ENCODE measurements at places on chromosomes 2 and 18. TPM values are rescaled to one million over a fixed set of nuclear protein-coding genes. Genes with fewer than 3 reads are reported as not detected.

- no peak for DNase-seq
These were observed 37.0 kb upstream of the MEP1B start for GRCh38 chr18:32152705-32153448.

DNA sequence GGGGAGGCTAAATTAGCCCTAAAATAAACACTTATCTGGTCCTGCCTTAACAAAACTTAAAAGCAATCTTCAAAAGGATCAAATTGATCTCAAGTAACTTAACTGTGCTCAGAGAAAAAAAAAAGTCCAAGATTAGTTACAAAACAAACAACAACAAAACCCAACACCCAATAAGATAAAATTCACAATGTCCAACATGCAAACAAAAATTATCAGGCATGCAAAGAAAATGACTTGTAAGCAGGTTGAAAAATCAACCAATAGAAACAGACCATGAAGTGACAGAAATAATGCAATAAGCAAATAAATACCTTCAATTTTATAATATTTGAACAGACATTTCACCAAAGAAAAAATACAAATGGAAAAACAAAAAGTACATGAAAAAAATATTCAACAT, 4.0 kb upstream of the REEP1 start:
- DNase-seq: no peak

The GDF7 gene
- not detected for total RNA-seq

- DNase-seq: no peak
These were observed 55.2 kb downstream of the CIB4 start for GRCh38 chr2:26585966-26586365.

The QPCT gene
- 26.4 TPM for total RNA-seq

GRCh38 chr18:50372743-50373142, 2.1 kb upstream of the SKA1 start:
- DNase-seq: no peak

GRCh38 chr2:97645112-97645694, 659 bp upstream of the COX5B start:
- DNase-seq: no peak

DNA sequence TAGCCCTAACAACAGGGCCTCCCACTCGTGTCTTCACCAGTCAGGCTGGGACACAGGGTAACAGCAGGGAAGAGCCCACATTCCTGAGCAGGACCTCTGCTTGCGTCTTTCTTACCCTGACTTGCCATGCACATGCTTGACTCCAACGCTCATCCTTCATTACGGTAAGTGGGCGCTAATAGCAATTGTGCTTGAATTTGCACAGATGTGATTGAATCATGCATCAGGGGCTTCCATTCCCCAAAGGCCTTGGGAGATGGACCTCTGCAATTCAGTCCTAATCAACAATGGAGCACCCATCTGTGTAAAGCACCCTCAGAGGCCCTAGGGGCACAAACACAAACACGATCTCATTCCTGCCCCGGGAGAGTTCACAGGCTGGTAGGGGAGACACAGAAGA, 13.5 kb downstream of the TEX51 start:
- DNase-seq: no peak

- no peak for DNase-seq
These were observed 83.3 kb upstream of the APCDD1 start for GRCh38 chr18:10371165-10371564.

GRCh38 chr2:129737660-129738527, 241.6 kb upstream of the RAB6C start:
- no peak for DNase-seq

DNA sequence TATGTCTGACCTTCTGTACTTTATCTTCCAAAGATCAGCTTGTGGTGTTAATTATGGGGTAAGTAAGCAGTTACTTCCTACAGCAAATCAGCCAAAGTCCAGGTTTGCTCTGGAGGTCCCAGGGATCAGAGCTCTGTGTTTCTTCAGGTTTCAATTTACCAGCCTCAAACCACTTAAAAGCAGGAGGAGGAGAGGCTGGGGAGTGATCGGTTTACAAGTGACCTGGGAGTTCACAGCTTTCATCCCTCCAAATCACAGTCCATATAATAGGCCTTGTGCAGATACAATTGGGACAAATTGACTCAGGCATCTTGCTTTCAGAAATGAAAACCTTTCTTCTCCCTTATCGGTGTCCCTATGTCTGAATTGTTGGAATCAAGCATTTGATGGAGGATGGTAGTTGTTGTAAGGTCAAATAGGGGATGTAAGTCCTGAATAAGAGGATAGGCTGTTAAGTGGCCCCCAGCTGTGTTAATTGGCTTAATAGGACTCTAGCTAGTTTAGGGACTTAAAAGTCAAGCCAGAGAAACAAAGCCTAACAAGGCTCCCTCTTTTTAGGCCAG, 188.0 kb upstream of the NT5C1B start:
- no peak for DNase-seq

GRCh38 chr18:57352271-57352701, at the start of gene ST8SIA3:
TSS of gene ST8SIA3 (plus strand) at chr18:57352557. CDS start at chr18:57352847, 290 bp downstream.
- DNase-seq: no peak

- DNase-seq: peak; percentile 56
These were observed 235.0 kb downstream of the CAMKMT start for GRCh38 chr2:44596537-44597320.

- DNase-seq: no peak
These were observed 26.4 kb upstream of the ZNF532 start for GRCh38 chr18:58838165-58838860.

- DNase-seq: no peak
These were observed 98.2 kb upstream of the B3GNT7 start for GRCh38 chr2:231297108-231297908.

- no peak for DNase-seq
These were observed 1103.9 kb upstream of the KLHL29 start for GRCh38 chr2:22281033-22281432.

GRCh38 chr18:49638891-49639557, 77.2 kb downstream of the LIPG start:
- no peak for DNase-seq

DNA sequence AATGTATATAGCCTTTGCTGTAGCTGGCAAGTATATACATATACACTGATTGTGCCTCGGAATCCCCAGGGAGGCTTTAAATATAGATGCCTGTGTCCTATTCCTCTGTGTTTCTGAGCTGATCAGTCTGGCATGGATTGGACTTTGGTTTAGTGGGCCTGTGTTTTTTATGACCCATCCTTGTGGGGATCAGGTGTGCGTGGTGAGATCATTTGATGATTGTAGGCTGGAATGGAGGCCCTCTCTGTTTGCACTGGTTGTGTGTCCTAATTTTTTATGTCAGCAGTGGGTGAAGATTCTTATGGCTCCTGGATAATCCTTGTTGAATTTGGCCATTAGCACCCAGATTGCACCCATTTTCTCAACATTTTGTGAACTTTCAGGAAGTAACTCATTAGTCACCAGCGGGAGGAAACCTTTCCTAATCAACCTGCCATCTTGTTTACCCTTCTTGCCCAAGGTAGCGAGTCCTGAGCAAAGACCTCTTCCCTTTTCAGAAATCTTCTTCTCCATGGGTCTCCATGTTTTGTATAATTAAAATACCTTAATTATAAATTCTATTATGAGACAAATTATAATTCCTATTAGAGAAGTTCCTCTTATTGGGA, 75.8 kb downstream of the UGGT1 start:
- no peak for DNase-seq

- DNase-seq: no peak
These were observed 179.2 kb downstream of the SETBP1 start for GRCh38 chr18:44859751-44860439.

DNA sequence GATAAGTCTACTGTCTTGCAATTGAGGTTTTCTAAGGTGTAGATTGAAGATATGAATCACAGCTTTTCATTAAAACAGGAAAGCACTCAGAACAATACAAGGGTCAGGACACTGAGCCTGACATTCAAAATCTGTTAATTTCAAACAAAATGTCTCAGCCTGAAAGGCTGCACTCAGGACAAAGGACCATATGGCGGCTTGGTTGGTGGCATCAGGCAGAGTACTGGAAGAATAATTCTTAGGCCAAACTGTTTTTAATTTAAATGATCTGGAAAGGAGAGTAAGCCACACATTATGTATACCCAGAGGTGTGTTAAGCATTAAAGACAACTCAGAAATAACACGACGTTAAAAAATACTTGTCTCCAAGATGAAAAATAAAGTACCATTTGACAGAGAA, 85.9 kb downstream of the SKA1 start:
- no peak for DNase-seq

DNA sequence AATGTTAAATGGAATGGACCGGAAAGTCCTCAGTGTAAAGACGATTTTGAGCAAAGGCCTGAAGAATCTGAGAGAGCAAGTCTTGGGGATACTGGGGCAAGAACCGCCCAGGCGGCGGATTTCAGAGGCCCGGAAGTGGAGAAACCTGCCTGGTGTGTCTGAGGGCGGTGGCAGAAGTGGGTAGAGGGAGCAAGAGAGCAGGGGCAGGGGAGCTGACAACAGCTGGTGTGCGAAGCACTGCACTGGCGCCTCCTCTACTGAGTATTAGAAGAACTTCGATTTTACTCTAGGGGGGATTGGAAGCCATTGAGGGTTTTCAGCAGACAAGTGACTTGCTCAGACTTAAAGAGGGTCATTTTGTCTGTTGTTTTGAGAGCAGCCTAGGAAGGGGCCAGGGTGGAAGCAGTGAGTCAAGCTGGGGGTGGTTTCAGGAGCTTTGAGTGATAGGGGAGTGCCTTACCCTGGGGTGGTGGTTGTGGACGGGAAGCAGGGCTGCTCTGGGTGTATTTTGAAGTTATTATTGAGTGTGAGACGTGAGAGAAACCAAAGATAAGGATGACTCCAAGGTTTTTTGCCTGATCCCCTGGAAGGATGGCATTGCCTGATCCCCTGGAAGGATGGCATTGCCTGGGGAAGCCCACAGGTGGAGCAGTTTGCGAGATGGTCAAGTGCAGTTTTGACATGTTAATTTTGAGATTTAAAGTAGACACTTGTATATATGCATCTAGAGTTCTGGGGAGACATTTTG, 52.5 kb downstream of the ZNF236 start:
- DNase-seq: no peak

GRCh38 chr2:182929972-182930371, 63.5 kb upstream of the FRZB start:
- DNase-seq: no peak

DNA sequence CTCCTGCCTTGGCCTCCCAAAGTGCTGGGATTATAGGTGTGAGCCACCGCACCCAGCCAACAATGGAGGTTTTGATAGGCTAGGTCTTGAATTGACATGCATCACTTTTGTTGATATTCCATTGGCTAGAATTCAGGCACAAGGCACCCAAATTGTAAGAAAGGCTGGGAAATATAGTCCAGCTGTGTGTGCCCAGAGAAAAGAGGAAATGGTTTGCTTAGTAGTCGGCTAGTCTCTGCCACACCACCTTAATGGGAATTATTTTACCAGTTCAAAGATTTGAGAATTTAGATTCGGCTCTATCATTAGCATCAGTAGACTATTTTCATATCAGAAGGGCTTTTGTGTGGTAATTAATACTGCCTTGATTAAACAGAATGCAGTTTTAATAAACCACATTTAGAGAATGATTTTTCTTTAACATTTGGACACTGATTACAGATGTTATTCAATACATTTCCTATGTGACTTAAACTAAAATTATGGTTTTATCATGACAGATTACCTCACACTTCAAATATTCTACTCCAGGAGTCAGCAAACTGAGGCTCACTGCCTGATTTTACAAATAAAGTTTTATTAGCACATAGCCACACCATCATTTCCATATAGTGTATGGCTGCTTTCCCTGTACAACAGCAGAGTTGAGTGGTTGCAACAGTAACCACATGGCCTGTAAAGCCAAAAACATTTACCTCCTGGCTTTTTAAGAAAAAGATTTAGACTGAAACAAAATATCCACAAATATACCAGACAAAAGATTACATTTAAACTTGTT, 27.4 kb downstream of the DBI start:
- DNase-seq: no peak

DNA sequence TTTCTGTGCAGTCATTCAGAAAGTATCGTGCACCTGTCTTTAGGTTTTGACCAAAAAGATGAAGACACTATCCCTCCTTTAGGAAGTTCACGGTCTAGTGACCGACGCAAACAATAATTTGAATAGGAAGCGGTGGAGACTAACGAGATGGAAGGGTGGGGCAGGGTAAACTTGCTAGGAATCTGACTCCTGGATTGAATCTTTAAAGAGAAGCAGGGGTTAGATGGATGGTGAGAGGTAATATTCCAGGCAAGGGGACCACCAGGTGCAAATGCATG, 651 bp upstream of the TXNL1 start:
- DNase-seq: no peak

DNA sequence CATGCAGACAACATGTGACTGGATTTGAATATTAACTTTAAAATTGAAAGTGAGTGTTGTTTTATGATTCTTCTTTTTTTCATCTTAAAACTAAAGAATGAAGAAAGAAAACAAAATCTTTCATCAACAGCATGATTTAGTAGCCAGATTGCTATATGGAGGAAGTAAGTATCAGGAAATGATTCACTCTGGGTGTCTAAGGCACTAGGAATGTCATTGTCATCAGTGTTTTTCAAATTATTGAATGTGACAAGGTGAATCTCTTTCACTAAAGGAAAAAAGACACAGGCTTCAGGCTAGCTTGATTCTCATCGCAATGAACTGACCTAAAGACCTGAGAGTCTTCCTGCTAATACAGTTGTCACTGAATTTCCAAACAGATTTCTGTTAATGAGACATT, 430.1 kb downstream of the FBXO15 start:
- no peak for DNase-seq

The CHST10 gene
- total RNA-seq: 18.1 TPM

The SERPINB11 gene
- not detected for total RNA-seq

- no peak for DNase-seq
These were observed 15.0 kb upstream of the ZNF407 start for GRCh38 chr18:74582642-74583041.

DNA sequence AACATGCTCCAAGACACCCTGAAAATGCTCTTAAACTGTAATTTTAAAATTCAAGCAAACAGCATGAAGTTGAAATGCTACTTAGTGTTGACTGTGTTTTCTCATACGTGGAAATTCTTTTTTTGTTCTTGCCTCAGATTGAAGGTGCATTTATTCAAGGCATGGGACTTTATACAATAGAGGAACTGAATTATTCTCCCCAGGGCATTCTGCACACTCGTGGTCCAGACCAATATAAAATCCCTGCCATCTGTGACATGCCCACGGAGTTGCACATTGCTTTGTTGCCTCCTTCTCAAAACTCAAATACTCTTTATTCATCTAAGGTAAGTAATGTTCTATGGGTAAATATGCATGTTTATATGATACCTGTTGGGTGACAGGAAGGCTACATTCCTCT, 82.7 kb downstream of the AOX1 start:
- DNase-seq: no peak

DNA sequence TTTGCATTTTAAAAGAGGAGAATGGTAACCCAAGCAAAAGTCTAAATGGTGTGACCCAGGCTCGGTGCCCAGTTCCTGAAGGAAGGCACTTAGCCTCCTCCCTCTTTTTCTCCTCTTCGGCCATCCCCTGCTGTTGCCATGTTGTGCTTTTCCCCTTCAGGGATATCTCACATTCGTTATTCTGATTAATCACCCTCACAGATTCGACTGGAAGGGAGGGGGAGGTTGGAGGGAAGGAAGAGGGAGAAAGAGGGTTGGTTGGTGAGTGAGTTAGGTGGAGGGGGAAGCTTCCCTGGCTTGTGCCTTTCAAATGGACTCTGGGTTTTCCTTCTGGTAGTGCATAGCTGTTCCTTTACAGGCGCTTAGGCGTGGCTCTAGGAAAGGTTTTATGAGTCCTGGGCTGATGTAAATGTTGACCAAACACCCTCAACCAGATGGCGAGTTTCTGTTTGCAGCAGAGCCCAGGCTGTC, 39.0 kb upstream of the LYPD6B start:
- no peak for DNase-seq

All from epithelial cell of proximal tubule (primary cell).